ENCODE measurements at places on chromosomes 6 and 20. TPM values are rescaled to one million over a fixed set of nuclear protein-coding genes. Genes with fewer than 3 reads are reported as not detected.

Gene THBS2
- total RNA-seq: not detected

Gene NRSN1
- total RNA-seq: not detected

Gene OR2J3
- total RNA-seq: not detected

Gene CYP24A1
- not detected for total RNA-seq

Gene SLC17A3
- 0.66 TPM for total RNA-seq

Gene ESR1
- 0.34 TPM for total RNA-seq

Gene CRISP2
- total RNA-seq: not detected

DNA sequence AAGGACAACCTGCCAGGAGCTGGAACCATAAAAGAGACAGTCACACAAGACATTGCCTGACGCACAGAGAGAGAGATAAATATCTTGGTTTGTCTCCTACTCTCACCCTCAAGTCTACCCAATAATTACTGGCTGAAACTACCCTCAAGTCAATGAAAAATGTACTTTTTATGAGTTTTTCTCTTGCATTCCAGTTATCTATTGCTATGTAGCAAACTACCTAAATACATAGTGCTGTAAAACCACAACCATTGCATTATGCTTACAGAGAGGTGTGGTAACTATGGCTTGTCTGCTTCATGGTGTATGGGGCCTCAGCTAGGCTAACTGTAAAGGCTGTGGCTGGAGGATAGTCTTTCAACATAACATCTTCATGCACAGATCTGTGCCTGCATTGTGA lies 247.8 kb downstream of the HAO1 start:
- no peak for DNase-seq

- DNase-seq: no peak
Observed at GRCh38 chr20:61119794-61120410, 132.2 kb upstream of the CDH4 start.

DNA sequence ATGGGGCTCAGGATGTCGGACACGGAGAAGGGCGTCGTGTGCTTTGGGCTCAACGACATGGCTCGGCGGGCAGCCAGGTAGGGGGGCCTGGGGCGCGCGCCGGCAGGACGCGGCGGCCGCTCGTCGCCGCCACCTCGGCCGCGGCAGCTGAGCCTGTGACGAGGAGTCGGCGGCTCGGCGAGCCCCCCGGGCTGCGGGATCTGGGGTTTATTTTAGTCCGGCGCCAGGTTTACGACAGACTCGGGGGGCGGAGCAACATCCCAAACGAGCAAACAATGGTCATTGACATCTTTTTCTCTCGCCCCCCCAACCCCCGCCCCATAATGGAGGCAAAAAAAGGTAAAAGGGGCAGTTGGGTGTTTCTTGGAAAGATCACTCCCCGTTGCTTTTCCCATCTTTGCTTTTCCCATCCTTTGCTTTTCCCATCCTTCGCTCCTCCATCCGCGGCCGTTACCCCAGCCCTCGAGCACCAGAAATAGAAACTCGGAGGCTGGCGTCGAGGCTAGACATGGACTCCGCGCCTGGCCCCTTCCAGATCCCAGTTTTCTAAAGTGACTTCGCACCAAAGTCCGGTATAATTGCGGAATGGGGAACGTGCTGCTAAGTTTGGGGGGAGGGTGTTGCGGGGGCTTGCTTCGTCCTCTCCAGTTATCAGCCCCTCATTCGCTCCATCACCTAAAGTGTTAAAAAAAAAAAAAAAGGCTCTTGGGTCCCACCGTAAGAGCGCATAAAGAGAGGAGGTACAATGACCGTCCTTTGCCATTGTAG lies at the start of gene NKX2-4:
NKX2-4 (minus strand) TSS at position 186 of the 768 bp plus-strand sequence; CDS start at position 59, 127 bp downstream.
- DNase-seq: no peak

DNA sequence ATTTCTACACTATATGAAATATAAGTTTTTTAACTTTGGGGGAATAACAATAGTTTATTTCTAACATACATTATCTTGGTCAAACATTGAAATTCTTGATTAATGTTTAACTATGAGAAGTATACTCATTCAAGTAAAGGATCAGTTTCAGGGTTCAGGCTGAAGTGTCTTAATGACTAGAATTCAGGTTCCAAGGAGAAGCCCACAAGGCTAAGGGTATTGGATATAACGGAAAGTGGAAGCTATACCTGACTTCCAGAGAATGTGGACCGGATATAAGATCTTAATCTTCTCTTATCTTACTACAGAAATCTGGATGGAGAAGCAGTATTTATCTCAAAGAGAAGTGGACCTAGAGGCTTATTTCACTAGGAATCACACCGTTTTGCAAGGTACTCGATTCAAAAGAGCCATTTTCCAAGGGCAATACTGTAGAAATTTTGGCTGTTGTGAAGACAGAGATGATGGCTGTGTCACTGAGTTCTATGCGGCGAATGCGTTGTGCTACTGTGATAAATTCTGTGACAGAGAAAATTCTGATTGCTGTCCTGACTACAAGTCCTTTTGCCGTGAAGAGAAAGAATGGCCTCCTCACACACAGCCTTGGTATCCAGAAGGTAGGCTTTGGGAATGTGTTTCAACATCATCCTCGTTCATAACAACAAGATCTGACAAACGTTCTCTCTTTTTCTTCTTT lies at the start of gene TINAG:
TINAG (plus strand) TSS at position 153 of the 697 bp plus-strand sequence; CDS start at position 263, 110 bp downstream.
- DNase-seq: no peak

- no peak for DNase-seq
Observed at GRCh38 chr6:13485303-13485702, 2.1 kb downstream of the GFOD1 start.

DNA sequence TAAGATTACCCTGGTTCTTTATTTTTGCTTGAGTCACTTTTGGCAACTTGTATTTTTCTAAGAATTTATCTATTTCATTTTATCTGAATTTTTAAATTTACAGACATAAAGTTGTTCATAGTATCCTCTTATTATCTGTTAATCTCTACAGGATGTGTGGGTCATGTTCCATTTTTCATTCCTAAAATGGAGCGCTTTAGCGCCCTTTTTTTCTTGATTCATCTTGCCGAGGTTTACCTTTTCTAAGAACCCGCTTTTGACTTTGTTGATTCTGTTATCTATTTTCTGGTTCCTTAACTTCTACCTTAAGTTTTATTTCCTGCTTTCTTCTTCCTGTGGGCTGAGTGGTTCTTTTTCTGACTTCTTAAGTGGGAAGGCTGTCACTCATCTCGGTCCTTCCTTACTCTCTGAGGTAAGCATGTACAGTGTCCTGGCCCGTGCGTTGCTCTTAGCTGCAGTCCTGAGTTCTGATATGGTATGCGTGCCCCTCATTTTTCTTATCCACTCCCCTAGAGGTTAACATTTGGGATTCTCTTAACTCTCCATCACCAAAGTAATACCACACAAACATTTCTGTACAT lies 399.8 kb downstream of the CDC5L start:
- no peak for DNase-seq

- peak; percentile 56 for DNase-seq
Observed at GRCh38 chr6:41940759-41941279, 789 bp downstream of the CCND3 start.

DNA sequence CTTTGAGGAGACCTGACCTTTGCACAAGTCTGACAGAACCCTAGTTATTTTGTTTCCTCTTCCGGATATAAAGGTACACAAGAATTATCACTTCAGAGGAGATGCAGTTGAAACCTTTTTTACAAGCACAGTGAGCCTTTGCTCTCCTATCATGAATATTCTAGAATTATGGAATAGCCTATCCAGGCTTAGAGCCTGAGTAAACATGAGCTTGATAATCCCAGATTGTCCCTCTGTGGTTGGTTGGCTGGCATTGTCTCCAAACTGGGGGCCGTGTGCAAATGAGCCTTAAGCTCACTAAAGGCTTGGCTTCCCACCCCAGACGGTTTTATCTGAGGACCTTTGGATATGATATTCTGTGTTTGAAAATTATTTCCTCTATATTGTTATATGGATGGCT lies 32.0 kb downstream of the BTBD3 start:
- no peak for DNase-seq

DNA sequence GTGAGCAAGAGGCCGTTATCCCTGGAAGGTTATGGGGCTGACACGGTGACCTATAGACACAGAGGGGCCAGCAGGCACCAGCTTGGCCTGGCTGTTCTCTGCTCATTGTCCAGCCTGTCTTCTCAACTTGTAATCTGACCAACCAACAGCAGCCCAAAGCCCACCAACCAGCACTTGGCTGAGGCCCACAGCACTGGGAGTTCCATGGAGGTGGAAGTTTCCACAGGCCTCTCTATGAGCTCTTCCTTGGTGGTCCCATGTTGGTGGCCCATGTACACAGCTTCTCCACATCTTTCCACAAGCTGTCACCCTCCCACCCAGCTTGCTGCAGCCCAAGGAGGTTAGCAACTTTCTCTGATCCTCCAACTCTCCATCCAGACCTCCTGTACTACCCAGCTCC lies 56.2 kb upstream of the KLHL31 start:
- no peak for DNase-seq

GRCh38 chr6:168158213-168158979 lies 79.4 kb upstream of the FRMD1 start:
- DNase-seq: no peak

- DNase-seq: no peak
Observed at GRCh38 chr6:134521116-134521501, 203.2 kb upstream of the SGK1 start.

- no peak for DNase-seq
Observed at GRCh38 chr6:79065232-79065631, 12.8 kb downstream of the PHIP start.

DNA sequence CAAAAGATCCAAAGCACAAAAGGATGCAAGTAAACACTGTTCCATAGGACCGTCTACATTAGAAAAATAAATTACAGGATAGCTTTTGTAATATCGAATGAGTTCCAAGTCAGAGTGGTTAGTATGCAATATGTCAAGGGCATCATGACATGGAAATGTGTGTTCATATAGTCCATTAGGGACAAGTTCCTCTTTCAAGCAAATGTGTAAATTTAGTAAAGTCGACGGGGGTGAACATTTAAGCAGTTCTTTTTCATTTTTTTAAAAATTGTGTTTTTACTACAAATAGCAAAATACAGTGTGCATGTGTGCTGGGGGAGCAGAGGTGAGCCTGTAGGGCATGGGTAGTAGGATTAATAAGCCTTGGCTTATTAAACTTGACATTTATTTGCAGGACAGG lies 359.0 kb downstream of the ESR1 start:
- no peak for DNase-seq

- no peak for DNase-seq
Observed at GRCh38 chr6:166483573-166484250, 101.0 kb upstream of the MPC1 start.

DNA sequence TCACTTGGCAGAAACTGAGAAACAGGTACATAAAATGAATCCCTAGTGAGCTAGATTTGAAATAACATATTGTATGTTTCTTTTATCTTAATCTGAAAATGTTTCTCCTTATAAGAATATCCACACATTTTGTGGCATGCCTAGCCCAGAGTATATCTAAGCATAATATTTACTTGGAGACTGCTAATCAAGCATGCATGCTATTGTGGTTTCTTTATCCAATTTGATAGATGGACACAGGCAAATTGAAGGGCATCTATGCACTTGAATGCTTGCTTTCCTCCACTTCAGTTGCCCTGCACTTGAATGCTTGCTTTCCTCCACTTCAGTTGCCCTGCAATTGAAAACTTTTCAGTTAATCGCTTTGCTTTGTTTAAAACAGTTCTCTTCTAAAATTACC lies 729.8 kb downstream of the TBC1D32 start:
- no peak for DNase-seq

GRCh38 chr6:7131390-7131789 lies 23.6 kb downstream of the RREB1 start:
- DNase-seq: no peak

GRCh38 chr20:25213566-25214425 lies 18.3 kb downstream of the ENTPD6 start:
- no peak for DNase-seq

Measured in activated T-helper 1 cell treated with anti-CD3 and anti-CD28 coated beads, Interleukin-12 subunit alpha, Interleukin-12 subunit beta, Interleukin-2, Interleukin-4 antibody, amounts not matched to agents 30 ng/mL and 10 ng/mL and 1 ng/mL, durations not matched to agents 14 hours and 24 hours and 36 hours (primary cell).